ENCODE measurements at places on chromosomes 13 and 19.

GRCh38 chr13:75581874-75582640, 32.5 kb downstream of the UCHL3 start:
- no peak for DNase-seq

GRCh38 chr13:49421391-49421790, 22.5 kb downstream of the CAB39L start:
- no peak for DNase-seq

GRCh38 chr13:113297370-113298042, 467 bp downstream of the LAMP1 start:
- DNase-seq = peak; percentile 15

DNA sequence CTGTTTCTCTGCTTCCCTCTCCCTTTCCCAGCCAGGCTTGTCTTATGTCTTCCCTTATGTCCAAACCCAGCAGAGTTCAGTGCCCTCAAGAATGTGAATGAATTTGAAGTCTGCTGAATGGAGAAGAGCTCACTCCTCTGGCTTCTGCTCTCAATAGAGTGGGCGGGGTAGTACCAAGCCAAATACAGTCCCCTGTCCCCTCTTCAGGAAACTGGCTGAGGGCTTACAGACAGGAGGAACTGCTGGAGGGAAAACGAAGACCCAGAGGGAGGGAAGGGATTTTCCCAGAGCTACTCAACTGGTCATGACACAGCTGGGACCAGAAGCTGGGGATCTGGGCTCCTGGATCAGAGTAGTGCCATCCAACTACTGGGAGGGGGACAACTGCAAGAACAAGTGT, 32.9 kb upstream of the POU2F2 start:
- no peak for DNase-seq

- DNase-seq = peak; percentile 24
These were observed 1.1 kb downstream of the PPP1R12C start for GRCh38 chr19:55116232-55116858.

All from stimulated activated CD8-positive, alpha-beta memory T cell treated with anti-CD3 and anti-CD28 coated beads, Interleukin-4, amount 100 ng/mL, for 4 hours (primary cell).